ENCODE measurements at places on chromosomes 3 and 15.

- DNase-seq = no peak
Observed at GRCh38 chr3:23019596-23020300, 183.4 kb upstream of the UBE2E2 start.

DNA sequence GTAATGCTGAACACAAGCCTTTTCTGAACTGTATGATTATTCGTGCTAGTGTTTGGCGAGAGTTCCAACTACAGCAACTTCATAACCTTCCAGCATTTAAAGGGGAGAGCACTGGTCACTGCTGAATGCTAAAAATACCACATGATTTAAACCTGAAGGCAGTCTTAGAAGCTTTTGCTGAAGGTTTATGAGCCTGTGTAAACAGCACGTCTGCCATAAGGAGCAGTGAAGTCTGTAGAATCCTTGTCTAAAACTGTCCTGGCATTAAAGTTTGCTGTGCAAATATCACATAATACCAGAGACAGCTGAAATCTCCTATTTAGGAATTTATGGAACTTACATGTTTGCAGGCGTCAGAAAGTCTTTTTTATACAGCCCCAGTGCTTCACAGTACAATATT is 5.9 kb downstream of the SATB1 start:
- no peak for DNase-seq

DNA sequence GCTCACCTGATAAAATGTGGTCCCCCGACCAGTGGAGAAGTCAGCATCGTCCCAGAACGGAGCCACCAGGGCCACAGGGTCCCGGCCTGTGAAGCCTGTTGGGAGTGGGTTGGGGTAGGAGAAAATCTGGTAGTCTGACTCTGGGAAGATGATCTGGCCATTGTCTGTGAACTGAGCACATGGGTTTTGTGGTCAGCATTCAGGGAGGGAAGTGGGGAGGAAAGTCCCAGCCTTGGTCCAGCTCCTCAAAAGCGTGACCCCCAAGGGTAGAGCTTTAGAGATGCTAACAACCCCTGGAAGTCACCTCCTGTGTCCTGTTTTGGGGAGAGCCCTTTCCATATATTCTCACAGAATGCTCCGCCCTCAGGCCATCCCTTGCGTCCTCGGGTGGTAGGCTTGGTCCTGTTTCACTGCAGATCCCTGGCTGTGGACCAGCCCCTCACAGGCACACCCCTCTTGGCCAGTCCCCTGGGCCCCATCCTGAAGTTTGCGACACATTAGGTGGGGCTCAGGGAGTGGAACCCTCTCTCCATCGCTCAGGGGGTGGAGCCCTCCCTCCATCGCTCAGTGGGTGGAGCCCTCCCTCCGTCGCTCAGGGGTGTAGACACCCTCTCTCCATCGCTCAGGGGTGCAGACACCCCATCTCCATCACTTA is 40.0 kb downstream of the MUC4 start:
- no peak for DNase-seq

DNA sequence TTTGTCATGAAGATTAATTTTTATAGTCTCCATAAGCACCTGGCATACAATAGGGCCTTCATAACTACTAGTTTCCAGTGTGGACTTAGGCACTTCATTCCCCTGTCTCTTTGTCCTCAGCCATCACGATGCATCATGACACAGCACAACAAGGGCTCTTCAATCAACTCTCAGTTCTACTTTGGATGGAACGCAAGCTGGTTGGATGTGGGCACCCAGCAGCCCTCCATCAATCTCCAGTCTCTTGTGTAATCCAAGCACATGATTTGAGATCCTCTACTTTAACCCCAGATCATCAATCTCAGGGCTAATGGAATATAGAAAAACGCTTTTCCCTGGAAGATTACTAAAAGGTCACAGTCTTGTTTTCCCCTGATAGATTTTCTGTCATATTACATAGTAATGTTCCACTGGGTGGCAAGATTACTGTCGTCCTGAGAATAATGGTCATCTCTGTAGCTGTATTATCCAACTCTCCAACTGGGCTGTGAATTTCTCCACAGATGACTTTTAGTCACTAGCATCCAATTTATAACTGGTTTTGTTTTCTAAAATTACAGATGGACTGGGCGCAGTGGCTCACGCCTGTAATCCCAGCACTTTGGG is 22.9 kb upstream of the CHRNA7 start:
- no peak for DNase-seq

GRCh38 chr3:128322030-128323022 is 144.4 kb downstream of the DNAJB8 start:
- DNase-seq = no peak

- no peak for DNase-seq
Observed at GRCh38 chr3:45677033-45677446, 12.2 kb upstream of the SACM1L start.

DNA sequence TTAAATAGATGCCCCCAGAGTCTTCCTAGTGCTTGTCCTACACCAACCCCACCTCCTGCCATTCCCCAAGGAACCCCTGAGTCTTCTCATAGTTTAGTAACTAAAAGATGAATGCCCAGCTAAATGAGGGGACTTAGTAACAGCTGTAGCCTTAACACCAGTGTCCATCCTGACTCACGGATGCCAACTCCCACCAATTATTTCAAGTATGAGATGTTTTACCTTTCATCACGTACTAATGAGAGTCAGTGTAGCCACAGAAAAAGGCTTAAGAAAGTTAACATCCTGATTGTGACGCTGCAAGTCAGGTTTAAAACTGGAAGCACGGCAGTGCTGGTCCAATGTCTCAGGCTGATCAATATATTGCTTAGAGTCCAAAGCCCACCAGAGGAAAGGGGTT is 109.9 kb downstream of the FMN1 start:
- DNase-seq = no peak

DNA sequence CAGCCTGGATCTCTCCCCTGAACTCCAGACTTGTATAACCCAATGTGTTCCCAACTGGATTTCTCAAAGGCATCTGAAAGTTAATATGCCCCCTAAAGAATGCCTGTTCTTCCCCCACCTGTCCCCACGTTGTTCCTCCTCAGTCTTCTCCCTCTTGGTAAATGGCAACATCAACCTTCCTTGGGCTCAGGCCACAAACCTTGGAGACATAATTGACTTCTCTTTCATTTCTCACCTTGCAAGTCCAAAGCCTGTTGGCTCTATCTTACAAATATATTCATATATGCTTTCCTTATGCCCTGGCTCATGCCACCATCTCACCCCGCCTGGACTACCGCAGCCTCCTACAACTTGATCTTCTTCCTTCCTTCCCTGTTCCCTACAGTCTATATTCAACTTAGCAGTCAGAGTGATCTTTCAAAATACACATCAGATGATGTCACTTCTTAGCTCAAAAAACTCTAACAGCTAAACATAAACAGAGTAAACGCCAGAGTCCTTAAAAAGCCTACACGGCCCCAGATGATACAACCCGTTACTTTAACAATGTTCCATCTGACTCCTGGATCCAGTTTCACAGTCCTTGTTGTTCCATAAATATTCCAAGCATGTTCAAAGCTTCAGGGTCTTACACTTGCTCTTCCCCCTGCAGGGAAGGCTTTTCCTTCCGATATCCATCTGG is 66.2 kb downstream of the ETV5 start:
- DNase-seq = no peak

DNA sequence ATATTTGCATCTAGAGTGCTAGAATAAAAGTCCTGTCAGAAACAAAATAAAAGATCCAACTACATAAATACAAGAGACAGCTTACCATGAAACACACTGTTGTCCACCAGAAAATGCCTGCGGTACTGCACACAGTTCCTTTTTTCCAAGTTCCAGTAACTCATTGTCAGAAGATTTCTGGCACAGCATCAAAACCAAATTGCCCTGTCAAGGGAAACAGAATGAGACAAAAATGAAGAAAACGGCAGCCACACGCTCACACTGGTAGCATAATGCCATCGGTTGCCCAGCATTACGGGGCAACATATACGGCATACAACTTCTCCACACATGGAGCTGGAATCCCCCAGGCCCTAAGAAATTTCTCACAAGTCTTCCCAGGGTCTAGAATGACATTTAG is 40.8 kb downstream of the PLCH1 start:
- no peak for DNase-seq

DNA sequence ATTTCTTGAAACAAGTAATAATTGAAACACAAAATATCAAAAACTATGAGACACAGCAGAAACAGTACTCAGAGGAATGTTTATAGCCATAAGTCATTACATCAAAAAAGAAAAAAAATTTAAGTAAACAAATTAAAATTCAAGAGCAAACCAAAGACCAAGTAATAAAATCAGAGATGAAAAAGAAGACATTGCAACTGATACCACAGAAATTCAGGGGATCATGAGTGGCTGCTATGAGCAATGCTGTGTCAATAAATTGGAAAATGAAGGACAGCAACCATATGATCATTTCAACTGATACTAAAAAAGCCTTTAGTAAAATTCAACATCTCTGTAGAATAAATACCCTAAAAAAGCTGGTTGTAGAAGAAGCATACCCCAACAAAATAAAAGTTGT is 644.1 kb upstream of the BCHE start:
- no peak for DNase-seq

DNA sequence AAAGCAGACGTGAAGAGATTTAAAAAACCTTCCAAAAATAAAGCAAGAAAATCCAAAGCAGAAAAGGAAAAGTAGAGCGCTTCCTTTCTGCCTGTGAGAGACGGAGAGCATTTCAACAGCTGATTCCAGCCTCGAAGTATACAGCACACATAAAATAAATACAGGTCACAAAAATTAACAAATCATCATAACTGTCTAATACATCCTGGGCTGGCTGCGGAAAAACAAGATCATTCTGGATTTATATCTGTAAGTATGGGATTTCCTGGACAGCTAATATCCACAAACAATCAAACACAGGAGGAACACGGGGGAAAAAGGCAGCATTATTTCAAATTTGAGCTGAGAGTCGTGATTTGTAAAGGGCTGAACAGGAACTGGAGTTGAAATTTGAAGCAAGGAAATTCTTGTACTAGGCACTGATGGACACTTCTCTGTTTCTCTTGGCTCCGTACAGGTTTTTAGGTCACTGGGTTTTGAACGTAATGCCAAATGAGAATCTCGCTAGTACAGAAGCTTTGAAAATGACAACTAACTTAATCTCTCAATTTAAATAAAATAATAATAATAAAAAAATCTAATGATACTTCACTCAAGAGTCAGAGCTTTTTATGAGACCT is 577.7 kb downstream of the FOXP1 start:
- DNase-seq = no peak

DNA sequence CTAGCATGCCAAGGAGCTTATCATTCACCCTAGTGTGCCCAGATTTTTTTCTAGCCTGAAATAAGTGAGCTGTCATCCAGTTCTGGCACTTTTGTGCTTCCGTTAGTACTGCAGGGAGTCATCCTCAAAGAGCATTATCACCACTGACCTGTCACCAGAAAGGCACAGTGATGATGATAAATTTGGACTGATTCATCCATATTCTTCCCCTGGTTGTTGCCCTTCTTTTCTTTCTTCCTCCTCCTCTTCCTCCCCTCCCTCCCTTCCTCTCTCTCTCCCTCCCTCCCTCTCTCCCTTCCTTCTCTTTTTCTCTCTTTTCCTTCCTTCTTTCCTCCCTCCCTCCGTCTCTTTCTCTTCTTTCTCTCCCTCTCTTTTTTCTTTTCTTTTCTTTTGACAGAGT is 21.3 kb downstream of the SLC35G2 start:
- DNase-seq = no peak

DNA sequence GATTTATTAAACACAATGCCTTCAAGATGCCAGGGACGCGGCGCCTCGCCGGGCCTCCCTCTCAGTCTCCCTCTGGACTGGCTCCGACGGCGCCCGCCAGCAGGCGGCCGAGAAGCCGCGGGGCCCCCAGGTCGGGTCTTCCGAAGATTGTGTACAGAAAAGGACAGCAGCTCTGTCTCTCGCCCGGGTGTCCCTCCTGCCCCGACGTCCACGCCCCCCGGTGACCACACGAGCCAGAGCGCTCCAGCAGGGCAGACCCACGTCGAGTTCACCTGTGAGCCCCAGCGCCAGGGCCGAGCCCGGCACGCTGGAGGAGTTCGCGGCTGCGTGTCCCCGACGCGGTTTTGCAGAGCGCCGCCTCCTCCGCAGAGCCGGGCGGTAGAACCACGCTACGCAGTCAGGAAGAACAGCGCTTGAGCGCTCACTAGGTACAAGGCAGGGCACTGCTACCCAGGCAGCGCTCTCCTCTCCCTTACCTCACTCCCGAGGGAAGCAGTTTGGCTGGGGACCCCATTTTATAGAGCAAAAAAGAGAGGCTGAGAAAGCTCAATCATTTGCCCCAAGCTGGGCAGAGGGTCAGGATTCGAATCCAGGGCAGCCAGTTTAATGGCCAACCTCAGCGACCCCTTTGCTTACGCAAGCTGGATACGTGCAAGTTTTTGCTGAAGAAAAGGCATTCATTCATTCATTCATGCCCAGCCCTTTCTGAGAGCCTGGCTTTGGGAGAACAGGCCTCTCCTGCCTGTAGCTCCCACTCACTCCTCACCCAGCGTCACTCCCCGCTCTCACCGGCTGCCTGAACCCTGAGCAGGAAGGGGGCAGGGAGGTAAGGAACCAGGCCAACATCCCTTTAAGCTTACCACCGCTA is 3.0 kb upstream of the TLE3 start:
- DNase-seq = no peak

DNA sequence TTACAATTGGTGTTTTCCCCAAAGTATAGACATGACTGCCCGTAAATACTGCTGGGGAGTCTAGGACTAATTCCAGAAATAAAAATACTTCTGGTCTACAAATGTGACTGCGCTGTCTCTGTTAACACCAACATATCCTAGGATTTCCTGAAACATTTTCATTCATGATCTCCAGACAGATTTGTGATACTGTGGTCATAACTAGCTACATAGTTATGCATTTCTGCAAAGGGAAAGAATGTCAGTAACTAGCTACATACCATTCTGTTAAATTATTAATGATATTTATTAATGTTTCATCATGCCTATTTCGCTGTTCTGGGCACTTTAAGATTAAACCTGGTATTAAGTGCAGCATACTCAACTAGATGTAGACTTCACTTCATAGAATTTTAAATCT is 33.3 kb downstream of the SETD5 start:
- no peak for DNase-seq

GRCh38 chr15:76988867-76989780 is 5.8 kb upstream of the PSTPIP1 start:
- DNase-seq = peak; percentile 19

DNA sequence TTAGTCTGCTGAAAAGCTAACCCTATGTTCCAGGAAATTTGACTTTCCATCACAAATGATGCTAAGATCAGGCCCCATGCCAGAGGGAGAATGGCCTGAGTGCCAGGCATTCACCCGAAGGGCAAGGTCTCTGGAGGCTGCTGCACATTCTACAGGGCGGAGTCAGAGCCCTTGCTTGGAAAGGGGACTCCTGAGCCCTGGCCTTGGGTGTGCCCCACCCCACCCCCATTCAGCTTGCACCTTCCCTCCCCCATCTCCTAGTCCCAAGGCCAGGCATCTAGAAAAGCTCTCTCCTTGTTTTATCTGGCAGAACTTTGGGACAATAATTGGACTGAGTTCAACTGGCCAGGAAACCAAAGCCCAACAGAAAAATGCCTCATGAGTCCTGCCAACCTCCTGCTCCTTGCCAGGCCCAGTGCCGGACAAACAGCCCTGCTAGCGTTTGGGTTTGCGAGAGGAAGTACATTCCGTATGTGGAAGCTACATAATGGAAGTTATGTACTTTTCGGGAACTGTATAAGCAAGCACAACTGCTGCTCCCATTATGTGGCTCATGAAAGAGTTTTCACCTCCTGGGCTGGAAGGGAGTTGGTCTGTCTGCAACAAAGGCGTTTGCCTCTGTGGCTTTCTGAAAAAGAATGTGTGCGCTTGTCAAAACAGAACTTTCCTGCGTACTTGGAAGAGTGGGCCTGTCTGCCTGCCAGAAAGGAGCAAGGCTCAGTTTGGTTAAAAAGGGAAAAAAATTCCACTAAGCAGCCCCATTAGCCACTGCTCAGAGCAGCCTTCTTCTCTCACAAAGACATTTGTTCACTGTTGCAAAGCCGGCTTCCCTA is 321.5 kb upstream of the CTNNB1 start:
- DNase-seq = peak; percentile 67
